ENCODE measurements at places on chromosomes 3 and 15. TPM values are rescaled to one million over a fixed set of nuclear protein-coding genes. Genes with fewer than 3 reads are reported as not detected.

- no peak for ATAC-seq
These were observed 71.3 kb downstream of the CPN2 start for GRCh38 chr3:194279701-194280360.

DNA sequence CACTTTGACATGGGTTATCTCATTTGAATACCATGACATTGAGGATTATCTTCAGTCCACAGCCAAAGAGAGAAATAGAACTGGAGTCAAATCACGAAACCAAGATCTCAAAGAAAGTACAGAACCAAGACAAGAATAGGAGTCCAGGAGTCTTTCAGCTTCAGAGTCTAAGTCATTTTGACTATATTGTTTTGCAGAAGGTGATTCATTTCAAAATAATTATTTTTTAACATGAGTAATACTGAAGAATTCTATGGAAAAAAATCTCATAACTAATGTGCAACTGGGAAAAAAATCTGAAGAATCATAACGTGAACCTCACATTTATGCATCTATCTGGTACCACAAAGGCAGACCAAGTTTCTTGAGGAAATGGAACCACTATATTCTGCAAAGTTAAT, 60.3 kb downstream of the UBE3A start:
- no peak for ATAC-seq

CEMIP gene
- total RNA-seq, result 0.54 TPM

GOLGA6L7 gene
- total RNA-seq, result not detected
